ENCODE measurements at places on chromosomes 7 and 10.

DNA sequence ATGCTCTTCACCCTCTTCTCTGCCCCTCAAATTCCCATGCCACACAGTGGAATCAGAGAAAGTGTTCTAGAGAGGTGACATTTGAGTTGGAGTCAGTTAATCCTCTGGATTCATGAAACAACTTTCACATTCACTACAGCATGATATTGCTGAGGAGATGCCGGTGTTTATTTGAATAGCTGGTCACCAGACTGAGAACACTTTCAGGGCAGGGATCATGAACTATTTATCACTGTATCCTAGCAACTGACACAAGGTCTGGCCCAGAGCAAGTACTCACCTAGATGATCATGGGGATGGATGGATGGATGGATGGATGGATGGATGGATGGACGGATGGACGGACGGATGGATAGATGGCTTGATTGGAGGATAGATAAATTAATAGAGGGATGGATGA is 116.7 kb upstream of the ZMIZ1 start:
- DNase-seq, result no peak

GRCh38 chr7:21253740-21254687 is 173.9 kb upstream of the SP4 start:
- peak; percentile 76 for DNase-seq

- no peak for DNase-seq
Measured at GRCh38 chr10:4352414-4352961, 473.5 kb upstream of the AKR1E2 start.

GRCh38 chr7:122183106-122183505 is 39.1 kb upstream of the AASS start:
- DNase-seq, result no peak

DNA sequence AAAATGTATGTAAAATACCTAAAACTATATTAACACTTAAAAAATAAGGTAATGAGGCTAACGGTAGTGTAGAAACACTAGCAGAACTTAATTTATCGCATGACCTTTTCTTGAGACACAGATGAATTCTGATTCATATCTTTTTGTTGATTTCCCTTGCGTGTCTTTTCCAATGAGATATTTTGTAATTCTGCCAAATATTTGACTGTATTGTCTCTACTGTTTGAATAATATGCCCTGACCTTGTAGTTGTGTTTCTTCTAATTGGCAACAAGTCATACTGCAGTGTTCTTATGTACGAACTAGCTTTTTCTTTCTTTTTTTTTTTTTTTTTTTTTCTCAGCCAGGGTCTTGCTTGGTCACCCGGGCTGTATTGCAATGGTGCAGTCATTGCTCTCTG is 9.2 kb upstream of the ABCB1 start:
- DNase-seq, result no peak

DNA sequence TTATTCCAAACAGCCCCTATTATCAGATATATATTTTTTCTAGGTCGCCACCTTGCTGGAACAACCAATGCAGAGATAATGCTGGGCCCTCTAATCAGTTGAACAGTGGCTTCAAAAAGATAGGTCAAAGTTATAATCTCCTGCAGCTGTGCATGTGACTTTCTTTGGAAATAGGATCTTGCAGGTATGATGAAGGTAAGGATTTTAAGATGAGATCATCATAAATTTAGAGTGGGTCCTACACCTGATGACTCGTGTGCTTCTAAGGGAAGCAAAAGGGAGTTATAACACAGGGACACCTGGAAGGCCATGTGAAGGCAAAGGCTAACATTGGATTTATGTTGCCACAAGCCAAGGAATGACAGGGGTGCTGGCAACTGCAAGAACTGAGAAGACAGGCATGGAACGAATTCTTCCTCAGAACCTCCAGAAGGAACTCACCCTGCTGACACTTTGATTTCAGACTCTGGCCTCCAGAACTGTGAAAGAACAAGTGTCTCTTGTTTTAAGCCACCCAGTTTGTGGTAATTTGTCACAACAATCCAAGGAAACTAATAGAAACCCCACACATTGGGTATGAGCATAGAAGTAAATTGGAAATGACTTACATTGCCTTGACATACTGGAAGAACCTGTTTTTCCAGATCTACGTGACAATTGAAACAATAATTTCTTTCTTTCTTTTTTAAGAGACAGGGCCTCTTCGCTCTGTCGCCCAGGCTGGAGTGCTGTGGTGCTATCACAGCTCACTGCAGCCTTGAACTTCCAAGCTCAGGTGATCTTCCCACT is 34.4 kb downstream of the CCDC71L start:
- DNase-seq, result no peak

DNA sequence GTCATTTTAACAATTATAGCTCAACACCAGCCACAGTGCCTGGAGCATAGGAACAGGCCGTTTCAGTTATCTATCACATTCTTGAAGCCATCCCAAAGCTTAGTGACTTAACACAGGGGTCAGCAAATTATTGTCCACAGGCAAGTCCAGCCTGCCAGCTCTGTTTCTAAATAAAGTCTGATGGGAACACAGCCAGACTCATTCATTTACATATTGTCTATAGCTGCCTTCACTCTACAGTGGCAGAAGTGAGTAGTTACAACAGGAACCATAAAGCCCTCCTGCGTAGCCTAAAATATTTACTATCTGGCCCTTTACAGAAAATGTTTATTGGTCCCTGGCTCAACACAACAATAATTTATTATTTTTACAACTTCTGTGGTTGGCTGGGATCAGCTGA is 407.5 kb upstream of the AUTS2 start:
- no peak for DNase-seq

DNA sequence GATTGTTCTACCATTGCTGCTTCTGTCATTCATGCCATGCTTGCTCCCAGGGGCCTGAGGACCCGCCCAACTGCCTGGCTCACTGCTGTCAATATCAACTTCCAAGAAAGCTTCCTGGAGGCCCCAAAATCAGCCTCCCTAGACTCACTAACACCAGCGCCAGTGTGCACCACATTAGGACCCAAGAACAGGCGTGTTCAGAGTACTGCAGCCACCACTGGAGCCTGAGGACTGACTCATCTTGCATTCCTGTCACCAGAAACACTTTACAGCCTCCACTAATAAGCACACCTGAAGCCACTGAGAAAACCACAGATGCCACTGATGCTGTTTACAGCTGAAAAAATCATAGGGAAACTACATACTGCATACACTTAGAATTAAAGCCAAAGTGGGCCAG is 1284.3 kb downstream of the TYW1 start:
- no peak for DNase-seq

- DNase-seq, result no peak
Measured at GRCh38 chr10:121437596-121437995, 160.6 kb downstream of the FGFR2 start.

DNA sequence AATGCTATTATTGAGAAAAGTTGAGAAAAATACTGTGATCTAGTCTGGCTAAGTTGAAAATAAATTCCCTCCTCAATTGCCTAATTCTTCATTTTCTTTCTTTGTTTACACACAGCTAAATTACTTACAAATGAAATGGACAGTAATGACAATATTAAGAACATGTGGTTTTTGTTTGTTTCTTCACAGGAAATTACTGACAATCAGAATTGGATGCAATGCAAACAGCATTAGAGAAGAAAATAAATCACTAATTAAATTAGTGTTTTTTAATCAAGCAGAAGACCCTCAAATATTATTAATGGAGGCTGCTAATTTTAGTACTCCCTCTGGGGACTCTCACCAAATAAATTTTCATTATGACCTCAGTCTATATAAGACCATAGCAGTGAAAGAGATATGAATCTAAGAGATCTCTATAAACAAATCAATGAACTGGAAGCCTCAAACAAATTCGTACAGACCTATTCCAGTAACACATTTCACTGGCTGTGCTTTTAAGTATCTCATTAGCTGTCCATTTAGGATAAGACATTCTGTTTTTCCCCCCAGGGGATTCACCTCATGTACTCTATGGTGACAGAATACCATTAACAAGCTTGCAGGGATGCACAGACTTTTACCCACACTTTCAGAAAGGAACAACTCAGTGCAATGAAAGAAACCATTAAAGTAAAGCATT is 202.0 kb upstream of the DGKB start:
- DNase-seq, result no peak

- no peak for DNase-seq
Measured at GRCh38 chr7:19621740-19622139, 87.1 kb downstream of the POLR1F start.

- peak; percentile 36 for DNase-seq
Measured at GRCh38 chr7:50792342-50793119, 9.8 kb upstream of the GRB10 start.

DNA sequence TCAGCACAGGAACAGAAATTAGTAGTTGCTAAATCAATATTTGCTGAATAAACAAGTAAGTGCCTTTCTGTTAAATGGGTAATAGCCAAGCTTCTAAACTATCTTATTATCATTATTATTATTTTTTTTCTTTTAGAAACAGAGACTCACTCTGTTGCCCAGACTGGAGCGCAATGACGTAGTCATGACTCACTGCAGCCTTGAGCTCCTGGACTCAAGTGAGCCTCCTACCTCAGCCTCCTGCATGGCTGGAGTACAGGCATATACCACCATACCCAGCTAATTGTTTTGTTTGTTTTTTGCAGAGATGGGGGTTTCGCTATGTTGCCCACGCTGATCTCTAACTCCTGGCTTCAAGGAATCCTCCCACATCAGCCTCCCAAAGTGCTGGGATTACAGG is 12.3 kb upstream of the ELN start:
- no peak for DNase-seq

DNA sequence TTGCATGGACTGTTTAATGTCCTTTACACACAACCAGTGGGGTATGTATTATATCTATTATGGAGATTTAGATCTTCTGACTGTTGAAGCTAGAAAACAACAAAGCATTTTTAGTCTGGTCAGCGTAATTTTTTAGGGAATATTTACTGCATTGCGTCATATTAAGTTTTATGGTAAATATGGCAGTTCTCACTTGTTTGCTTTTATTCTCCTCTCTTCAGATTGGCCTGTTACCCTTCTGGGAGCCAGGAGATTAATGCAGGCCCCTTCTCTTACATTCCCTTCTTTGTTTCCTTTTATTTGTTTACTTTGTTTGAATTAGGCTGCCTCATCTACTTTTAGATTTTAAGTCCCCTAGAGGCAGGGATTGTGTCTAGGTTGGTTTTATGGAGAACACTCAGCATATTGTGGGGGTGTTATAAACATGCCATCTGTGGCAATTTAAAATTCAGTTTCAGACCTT is 13.8 kb downstream of the UBE2D1 start:
- no peak for DNase-seq

DNA sequence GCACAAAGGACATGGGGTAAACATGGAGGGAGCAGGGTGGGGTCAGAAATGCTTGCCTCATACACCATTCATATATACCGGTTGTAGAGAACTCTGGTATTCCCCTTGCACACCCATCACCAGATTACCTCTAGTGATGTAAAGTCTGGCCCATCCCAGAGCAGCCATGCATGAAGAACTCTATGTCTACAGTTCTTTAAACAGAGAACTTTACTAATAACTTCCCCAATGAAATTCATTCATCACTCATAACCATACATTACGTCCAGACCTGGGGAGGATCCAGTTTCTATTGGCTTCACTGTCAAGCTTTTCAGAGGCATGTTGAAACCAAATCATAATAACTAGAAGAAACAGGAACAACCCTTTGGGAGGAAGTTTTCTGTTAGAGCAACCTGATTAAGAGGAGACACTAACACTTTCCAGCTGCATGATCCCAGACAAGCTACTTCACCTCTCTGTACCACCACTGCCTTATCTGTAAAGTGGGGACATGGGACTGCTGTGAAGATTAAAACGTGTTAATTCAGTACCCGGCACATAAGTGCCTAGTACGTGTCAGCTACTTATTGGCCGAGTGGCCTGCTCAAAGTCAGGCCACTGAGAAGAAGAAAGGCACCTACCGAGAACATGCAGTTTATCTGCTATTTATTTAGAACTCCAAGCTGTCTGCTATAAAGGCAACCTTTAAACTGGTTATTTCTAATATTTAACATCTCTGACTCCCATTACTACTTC is 59.7 kb downstream of the IGF2BP3 start:
- no peak for DNase-seq

DNA sequence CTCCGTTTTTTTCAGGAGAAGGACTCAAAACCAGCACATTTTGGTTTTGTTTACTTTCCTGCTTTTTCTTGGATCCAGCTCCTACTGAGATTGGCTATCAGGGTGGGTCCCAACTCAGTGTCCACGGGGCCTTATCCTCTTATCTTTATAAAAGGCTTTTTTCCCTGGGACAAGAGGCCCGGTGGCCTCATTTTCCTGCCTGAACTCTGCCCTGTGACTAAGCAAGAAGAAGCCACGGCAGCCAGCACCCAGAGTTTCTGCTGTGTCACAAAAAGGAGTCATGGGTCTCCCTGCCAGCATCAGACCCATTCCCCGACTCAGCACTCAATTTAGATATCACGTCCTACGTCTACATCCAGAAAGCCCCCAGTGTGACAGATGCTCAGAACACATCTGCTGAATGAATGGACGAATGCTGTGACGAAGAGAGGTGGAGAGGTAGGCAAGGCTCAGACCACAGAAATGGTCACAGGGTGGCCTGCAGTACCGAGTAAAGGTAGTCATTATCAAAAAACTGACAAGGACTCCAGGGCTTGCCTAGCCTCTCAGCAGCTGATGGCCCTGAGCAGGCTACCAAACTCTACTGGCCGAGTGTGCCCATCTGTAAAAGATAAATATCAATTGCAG is 16.7 kb downstream of the DLG5 start:
- DNase-seq, result no peak

DNA sequence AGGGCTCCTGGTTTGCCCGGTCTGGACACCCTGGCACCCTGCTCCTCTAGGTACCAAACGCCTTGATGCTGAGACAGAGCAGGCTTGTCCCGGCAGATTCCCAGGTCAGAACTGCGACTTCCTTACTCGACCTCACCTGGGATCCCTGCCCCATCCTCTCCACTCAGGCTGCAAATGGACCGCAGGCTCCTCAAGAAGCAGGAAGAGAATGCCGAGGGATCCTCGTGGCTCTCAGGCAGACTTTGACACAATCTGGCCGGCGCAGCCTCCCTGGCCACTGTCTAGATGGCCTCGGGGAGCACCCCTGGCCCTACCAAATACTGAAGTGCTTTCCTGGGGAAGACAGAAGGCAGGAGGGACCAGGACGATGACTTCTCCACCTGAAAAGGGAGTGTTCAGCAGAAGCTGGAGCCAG is 421 bp upstream of the NODAL start:
- no peak for DNase-seq

DNA sequence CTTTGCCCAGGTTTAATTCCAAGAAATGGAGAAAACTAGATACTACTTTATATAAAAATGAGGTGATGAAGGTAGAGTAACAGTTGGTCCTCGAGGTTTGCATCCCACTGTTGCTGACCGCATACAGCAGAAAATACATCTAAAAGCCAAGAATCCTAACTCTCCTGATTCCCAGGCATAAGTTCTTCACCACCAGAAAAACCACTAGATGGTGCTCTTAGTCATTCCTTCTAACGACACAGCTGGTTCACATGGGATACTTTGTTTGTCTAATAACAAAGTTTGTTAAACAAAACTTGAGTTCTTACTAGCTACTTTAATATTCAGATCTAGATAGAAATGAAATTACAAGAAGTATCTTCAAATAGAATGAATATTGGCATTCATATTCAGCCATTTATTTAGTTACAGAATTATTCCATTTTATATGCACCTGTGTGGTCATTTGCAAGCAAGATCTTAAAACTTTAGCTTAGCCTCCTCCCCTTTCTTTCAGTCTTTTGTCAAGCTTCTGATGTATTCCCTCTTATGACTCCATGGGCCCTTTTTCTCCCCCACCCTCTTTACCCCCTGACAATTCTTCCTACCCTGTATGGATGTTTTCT is 54.1 kb upstream of the CYP26C1 start:
- DNase-seq, result no peak

Measured in KG1 (cell line).